ENCODE measurements at places on chromosomes 7 and 10.

- no peak for DNase-seq
Measured at GRCh38 chr7:123916240-123916724, 8.8 kb upstream of the SPAM1 start.

GRCh38 chr10:62760401-62760800 is 44.1 kb upstream of the ADO start:
- no peak for DNase-seq

GRCh38 chr7:48938539-48939295 is 14.4 kb downstream of the CDC14C start:
- no peak for DNase-seq

DNA sequence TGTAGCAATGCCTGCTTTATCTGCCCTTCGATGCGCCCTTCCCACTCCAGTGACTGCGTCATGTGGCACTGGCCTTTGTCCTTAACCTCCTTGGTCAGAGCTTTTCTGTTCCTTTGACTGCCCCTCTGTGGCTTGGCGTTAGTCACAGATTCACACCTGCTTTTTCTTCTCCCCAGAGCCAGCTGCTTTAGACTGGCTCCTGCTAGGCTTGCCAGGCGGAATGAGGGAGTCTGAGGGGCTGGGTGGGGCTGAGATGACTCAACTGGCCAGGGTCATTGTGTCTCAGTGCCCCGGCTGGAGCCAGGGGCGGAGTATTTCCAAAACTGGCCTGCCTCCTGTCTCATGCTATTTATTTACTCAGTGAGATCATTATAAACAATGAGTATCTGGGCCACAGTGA is 194.1 kb downstream of the EMX2 start:
- no peak for DNase-seq
